Transverse colon (tissue), 4 donors: ENCODE measurements at places on chromosomes 3 and 15.

DNA sequence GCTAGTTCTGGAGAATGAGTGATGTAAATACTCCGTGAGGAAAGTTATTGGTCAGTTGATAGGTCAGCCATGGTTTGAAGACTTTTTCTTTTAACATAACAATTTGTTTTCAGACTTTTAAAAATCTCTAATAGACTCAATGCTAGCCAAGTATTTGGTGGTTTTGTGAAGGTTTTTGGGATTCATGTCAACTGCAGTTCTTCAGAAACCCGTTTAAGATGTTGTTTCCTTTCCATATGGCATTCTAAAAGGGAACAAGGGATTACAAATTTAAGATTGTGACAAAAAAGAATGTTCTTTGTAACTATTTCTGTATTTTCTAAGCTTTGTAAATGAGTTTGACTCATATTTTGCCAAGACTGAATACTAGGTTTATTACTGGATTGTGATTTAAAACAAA, 281.7 kb upstream of the COL8A1 start:
- no peak overlapping the region for H3K4me3 ChIP-seq
- no peaks in the 10 kb centered on the region for H3K27me3 ChIP-seq
- peaks cover 8% of the 10 kb centered on the region for H3K4me1 ChIP-seq
- no peak for DNase-seq
- no peaks in the 10 kb centered on the region for H3K36me3 ChIP-seq

DNA sequence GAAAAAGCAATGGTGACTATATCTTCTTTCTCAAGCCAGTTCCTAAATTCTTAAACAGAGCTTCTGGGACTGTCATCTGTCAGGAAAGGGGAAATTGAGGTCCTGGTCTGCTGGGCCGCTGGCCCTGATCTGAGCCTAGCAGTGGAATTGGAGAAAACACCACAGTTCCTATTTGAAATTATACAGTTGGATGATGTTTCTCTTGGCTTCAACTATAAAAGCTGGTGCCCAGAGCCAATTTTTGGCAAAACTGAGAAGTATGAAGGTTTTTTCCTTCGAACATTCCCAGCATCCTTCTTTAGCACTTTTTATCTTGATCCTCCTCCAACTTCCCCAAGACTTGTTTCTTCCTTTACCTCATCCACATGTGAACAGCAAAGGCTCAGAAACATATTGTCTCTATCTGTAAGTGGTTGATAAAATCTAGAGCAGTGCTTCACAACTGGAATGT, 83.9 kb downstream of the CD47 start:
- no peaks in the 10 kb centered on the region for H3K36me3 ChIP-seq
- no peak overlapping the region for H3K4me3 ChIP-seq
- no peak for DNase-seq
- peaks cover 23% of the 10 kb centered on the region for H3K4me1 ChIP-seq

DNA sequence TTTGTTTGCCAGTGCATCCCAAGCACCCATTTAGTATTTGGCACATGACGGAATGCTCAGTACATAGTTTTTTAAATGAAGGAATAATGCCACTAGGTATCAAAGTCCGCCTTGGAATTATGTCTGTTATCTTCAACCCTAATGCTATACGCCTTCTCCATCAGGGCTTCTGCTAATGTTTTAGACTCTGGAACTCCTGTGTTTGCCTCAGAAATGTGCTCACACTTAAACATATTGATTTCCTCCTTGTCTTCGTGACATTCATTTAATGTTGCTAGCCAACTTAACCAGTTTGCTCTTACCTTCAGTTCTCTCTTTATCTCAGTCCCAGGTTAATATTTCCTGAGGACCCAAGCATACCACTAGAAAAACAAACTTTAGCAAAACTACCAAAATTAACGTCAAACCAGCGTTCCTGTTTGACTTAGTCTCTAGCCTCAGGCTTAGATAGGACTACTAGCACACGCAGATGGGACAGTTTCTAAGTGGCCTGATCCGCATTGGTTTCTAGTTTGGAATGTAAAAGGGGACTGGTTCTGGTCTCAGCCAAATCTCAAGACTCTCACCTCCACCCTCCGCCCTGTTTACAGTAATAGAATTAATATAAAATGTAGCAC, 81.4 kb downstream of the IL1RAP start:
- H3K27me3 ChIP-seq, result no peaks in the 10 kb centered on the region
- no peak overlapping the region for H3K27ac ChIP-seq
- DNase-seq, result no peak
- H3K4me3 ChIP-seq, result no peak overlapping the region

DNA sequence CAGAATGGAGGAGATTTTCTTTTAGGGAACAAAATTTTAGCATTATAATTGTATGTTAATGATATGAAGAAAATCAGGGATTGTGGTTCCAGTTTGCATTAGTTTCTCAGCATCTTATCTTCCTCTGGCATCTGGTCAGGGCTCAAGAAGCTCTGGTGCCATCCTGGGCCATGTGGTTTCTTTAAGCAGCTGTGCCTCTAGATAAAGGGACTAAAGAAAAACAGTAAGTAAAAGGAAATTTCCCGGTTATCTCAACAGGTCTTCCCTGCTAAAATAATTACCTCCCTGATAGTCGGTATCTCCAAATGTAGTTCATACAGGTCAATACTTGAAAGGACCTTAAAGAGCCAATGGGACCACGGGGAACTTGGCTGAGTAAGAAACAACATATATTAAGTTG, 375.1 kb upstream of the RBMS3 start:
- H3K27ac ChIP-seq, result no peak overlapping the region
- H3K4me3 ChIP-seq, result no peak overlapping the region
- no peak for DNase-seq
- H3K36me3 ChIP-seq, result no peaks in the 10 kb centered on the region
- no peaks in the 10 kb centered on the region for H3K4me1 ChIP-seq

GRCh38 chr3:56796202-56796601, 5.5 kb downstream of the ARHGEF3 start:
- H3K27ac ChIP-seq, result peak overlapping the region; percentile 10
- no peaks in the 10 kb centered on the region for H3K36me3 ChIP-seq
- no peak overlapping the region for H3K4me3 ChIP-seq
- H3K4me1 ChIP-seq, result peaks cover 13% of the 10 kb centered on the region

GRCh38 chr15:67077641-67078215, 12.3 kb downstream of the SMAD3 start:
- peak overlapping the region; percentile 72 for H3K27ac ChIP-seq
- peak; percentile 77 for DNase-seq
- no peaks in the 10 kb centered on the region for H3K36me3 ChIP-seq
- peaks cover 78% of the 10 kb centered on the region for H3K4me1 ChIP-seq
- H3K4me3 ChIP-seq, result no peak overlapping the region

- no peaks in the 10 kb centered on the region for H3K36me3 ChIP-seq
- peaks cover 4% of the 10 kb centered on the region for H3K4me1 ChIP-seq
- H3K4me3 ChIP-seq, result no peak overlapping the region
- H3K27me3 ChIP-seq, result no peaks in the 10 kb centered on the region
These were observed 66.3 kb downstream of the CCR1 start for GRCh38 chr3:46141813-46142212.

DNA sequence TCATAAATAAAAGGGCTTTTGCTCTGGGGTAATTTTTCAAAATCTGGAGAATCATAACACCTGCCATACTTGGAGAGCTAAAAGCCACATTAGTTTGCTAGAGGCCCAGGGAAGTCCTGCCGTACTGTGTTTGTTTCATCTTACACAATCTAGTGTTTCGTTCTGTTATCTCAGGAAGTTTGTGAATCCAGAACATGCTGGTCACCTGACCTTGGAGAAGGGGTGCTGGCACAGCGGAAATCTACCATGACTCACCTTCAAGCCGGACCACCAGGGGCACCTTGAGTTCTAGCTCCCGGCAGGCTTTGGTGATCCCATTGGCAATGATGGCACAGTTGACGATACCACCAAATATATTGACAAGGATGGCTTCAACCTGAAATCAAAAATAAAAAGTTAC, 253.9 kb downstream of the SUCLG2 start:
- H3K27ac ChIP-seq, result no peak overlapping the region
- peaks cover 19% of the 10 kb centered on the region for H3K36me3 ChIP-seq
- H3K4me3 ChIP-seq, result no peak overlapping the region
- no peaks in the 10 kb centered on the region for H3K27me3 ChIP-seq
- DNase-seq, result no peak
- H3K4me1 ChIP-seq, result no peaks in the 10 kb centered on the region

- peak within 1 kb of the TSS; percentile 85 for H3K27ac ChIP-seq
- H3K27me3 ChIP-seq, result no peaks in the 10 kb centered on the region
- DNase-seq, result peak; percentile 52
- peak within 1 kb of the TSS; percentile 78 for H3K4me3 ChIP-seq
- no peaks in the 10 kb centered on the region for H3K36me3 ChIP-seq
These were observed at the start of gene LRRK1 for GRCh38 chr15:100918690-100919480. Gene LRRK1, plus strand, starts transcription at chr15:100919357. Its CDS starts 5,276 bp downstream, at chr15:100924633.

- H3K27me3 ChIP-seq, result no peaks in the 10 kb centered on the region
- DNase-seq, result no peak
- H3K27ac ChIP-seq, result no peak overlapping the region
- no peak overlapping the region for H3K4me3 ChIP-seq
These were observed 61.7 kb downstream of the TMEM212 start for GRCh38 chr3:171904829-171905228.

GRCh38 chr15:90596943-90597342, 67.2 kb downstream of the CRTC3 start:
- H3K27me3 ChIP-seq, result no peaks in the 10 kb centered on the region
- no peak overlapping the region for H3K4me3 ChIP-seq
- DNase-seq, result no peak
- H3K36me3 ChIP-seq, result no peaks in the 10 kb centered on the region

DNA sequence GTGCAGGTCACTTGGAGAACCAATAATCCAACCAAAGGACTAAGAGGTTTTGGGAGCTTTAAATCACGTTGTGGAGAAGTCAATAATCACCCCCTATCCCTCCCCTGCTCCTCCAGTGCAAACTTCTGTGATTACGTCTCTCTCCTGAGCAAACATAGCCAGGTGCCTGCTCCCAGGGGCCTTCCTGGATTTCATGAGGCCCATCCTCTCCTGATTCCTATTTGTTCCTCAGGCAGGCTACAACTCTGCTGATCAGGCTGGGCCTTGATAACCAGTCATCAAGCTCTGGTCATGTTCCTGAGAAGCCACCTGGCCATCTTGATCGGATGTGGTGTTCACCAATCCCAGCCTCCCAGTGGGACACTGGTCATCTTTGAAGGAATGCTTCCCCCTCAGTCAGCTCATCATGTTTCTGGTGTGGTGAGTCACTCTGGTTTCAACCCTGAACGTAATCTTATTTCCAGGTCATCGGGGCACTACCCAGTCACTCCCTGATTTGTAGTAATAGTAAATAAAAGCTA, 2.9 kb upstream of the ZNF710 start:
- H3K27me3 ChIP-seq, result no peaks in the 10 kb centered on the region
- H3K4me1 ChIP-seq, result peaks cover 30% of the 10 kb centered on the region
- H3K36me3 ChIP-seq, result no peaks in the 10 kb centered on the region
- peak overlapping the region; percentile 19 for H3K27ac ChIP-seq
- DNase-seq, result no peak

GRCh38 chr3:193196746-193197145, 44.3 kb upstream of the PLAAT1 start:
- DNase-seq, result no peak
- no peak overlapping the region for H3K4me3 ChIP-seq
- H3K27ac ChIP-seq, result no peak overlapping the region
- H3K36me3 ChIP-seq, result no peaks in the 10 kb centered on the region
- no peaks in the 10 kb centered on the region for H3K4me1 ChIP-seq

- H3K4me1 ChIP-seq, result peaks cover 10% of the 10 kb centered on the region
- no peaks in the 10 kb centered on the region for H3K27me3 ChIP-seq
- H3K36me3 ChIP-seq, result no peaks in the 10 kb centered on the region
- DNase-seq, result no peak
These were observed 152.3 kb downstream of the MAGI1 start for GRCh38 chr3:65886391-65886790.

DNA sequence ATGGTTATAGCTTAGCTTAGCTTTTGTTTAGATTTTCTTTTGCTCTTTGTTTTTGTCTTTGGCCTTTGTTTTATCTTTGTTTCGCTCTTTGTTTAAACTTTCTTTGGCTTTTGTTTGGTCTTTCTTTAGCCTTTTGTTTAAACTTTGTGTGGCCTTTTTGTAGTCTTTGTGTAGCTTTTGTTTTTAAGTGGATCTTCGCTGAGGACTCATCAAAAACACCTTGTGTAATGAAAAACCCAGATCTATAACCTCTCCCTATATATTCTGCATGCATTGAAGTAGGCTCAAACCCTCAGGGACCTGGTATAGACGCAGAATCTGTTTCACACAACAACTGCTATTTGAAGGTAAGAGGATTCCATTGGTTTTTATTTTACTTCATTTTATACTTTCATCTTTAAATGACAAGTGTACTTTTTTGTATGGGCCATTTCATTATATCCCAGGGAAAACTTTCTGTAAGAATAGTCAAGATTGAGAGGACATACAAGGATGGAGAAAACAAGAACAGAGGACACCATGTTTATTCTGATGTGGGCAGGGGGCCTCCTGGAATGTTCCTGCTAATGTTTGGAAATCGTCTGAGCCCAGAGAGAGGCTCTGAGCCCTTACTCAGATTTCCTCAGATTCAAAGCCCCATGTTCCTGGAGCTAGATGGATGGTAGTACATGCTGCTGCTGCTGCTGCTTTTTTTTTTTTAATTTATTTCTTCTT, at the start of gene MOBP:
Gene MOBP (plus strand): TSS at position 287 of the 714 bp plus-strand sequence. CDS start 34,390 bp downstream, outside the sequence.
- H3K27me3 ChIP-seq, result no peaks in the 10 kb centered on the region
- no peaks in the 10 kb centered on the region for H3K36me3 ChIP-seq
- no peak within 1 kb of the TSS for H3K4me3 ChIP-seq

GRCh38 chr15:80419546-80419945, 15.4 kb downstream of the ARNT2 start:
- H3K27ac ChIP-seq, result no peak overlapping the region
- H3K27me3 ChIP-seq, result no peaks in the 10 kb centered on the region

DNA sequence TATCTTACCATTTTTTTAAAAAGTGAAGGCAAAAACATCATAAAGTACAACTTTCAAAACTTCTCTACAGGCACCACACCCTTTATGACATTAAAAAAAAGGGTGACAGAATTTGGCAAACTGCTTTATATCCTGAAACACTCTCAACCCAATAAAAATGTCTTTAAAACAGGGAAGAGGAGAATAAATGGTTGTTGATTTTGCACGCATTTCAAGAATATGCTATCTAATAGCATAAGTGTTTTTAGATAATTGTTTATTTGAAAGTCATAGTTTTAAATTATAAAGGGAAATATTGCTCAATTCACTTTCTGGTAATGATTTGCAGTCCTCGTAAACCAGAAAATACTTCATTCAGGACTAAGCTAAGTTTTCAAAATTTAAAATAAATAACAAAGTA, 1.7 kb upstream of the PCOLCE2 start:
- no peak for DNase-seq
- peaks cover 13% of the 10 kb centered on the region for H3K4me1 ChIP-seq
- peaks cover 56% of the 10 kb centered on the region for H3K27me3 ChIP-seq

DNA sequence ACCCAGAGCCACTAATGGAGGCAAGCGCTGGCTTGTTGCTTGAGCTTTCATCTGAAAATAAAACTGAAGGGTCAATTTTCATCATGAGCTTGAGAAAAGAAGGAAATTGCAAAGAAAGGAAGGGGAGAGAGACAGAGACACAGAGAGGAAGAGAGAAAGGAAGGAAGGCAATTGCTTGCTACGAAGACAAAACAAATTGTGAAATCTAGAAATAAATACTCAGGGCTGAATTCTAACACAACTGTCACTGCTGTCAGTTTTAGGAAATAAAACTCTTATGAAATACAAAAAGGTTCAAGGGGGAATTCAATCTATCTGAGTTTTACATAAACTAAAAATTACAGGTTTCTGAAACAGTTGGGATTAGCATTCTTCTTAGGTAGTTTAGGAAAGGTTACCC, 36.7 kb downstream of the FOXP1 start:
- no peaks in the 10 kb centered on the region for H3K27me3 ChIP-seq
- DNase-seq, result no peak
- H3K27ac ChIP-seq, result peak overlapping the region; percentile 13
- no peak overlapping the region for H3K4me3 ChIP-seq
- H3K4me1 ChIP-seq, result peaks cover 34% of the 10 kb centered on the region
